ENCODE measurements at places on chromosomes 6 and 20. TPM values are rescaled to one million over a fixed set of nuclear protein-coding genes. Genes with fewer than 3 reads are reported as not detected.

SPTLC3 gene
- total RNA-seq, result 18.2 TPM

GRCh38 chr6:72367439-72367838, 254.4 kb upstream of the KCNQ5 start:
- DNase-seq, result no peak

BPIFB2 gene
- total RNA-seq, result not detected

ENPP5 gene
- 1.5 TPM for total RNA-seq

DNA sequence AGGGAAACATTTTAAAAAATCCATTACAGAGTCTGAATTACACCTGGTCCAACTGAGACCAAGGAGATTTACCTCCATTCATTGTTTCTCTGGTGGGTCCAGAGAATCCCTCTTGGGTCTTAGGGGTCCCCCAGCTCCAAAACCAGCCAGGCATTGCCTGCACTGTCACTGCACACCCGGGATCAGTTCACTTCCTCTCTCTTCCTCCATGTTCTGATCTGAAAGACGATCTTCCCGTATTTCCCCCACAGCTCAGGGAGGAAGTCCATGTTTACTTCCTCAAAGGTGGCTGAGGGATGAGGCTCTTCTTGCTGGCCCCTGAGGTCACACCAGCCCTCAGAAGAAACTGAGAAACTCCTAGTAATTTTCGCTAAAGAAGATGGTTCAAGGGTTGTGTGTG, 159.7 kb downstream of the BMP7 start:
- no peak for DNase-seq

GRCh38 chr6:46443623-46444022, 47.6 kb downstream of the RCAN2 start:
- no peak for DNase-seq

DNA sequence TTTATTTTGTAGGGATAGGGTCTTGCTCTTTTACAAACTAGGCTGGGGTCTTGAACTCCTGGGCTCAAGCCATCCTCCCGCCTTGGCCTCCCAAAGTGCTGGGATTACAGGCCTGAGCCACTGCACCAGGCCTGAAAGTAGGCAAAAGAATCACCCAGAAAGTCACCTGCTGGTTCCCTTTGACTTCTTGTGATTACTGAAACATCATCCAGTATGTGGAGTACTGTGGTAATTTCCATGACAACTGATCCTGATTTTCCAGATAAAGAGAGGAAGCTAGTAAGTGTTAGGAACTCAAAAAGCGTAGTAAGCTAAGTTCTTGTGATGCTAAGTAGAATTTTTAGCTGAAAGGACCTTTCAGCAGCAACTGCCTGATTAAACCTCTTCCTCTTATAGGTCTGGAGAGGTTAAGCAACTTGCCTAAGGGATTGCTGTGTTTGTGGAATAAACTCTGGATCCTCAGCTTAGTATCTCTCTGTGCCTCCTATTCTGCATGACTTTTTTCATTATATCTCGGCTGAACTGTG, 16.8 kb downstream of the RALY start:
- no peak for DNase-seq

DNA sequence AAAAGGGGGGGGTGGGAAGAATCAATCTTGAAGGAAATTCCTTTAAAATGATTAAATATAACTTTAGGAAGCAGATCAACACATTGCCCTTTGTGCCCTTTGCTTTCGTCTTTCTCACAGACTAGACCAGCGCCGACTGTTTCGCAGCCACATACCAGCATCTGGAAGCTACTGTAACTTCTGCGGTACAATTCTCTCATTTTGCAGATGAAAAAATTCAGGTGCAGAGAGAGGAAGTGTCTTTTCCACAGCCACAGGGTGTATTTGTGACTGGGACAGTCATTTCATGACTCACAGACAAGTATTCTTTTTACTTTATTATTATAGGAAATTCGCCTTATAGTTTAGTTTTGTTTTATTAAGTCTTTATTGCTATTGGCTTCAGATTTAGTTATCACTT, 84.2 kb downstream of the UST start:
- DNase-seq, result peak; percentile 13

Measured in mucosa of descending colon (tissue), 3 donors.